ENCODE measurements at places on chromosomes 1 and 21. TPM values are rescaled to one million over a fixed set of nuclear protein-coding genes. Genes with fewer than 3 reads are reported as not detected.

Gene EFNA1
- total RNA-seq: 28.0 TPM

Gene OR2M3
- total RNA-seq: 0.04 TPM

Gene ZNF496
- total RNA-seq: 14.3 TPM

Gene AIRE
- total RNA-seq: not detected

Gene HOOK1
- not detected for total RNA-seq

Gene NECTIN4
- not detected for total RNA-seq

Gene UMODL1
- not detected for total RNA-seq

Gene ADCY10
- total RNA-seq: not detected

Gene PDIK1L
- total RNA-seq: 5.7 TPM

Gene HTR6
- not detected for total RNA-seq

Gene AQP10
- not detected for total RNA-seq

Gene SPATA46
- total RNA-seq: not detected

Gene OPTC
- not detected for total RNA-seq

Gene ZMYM4
- 14.4 TPM for total RNA-seq

Gene CLDN14
- total RNA-seq: not detected

Gene KIAA1614
- total RNA-seq: not detected

Gene SERINC2
- total RNA-seq: 15.0 TPM

Gene GBP6
- total RNA-seq: not detected

Gene UBL4B
- not detected for total RNA-seq

Gene FMO5
- total RNA-seq: 0.37 TPM

Gene CDK18
- 4.4 TPM for total RNA-seq

Gene GCSAML
- 0.29 TPM for total RNA-seq

Gene CRTC2
- total RNA-seq: 7.0 TPM
